Dermis blood vessel endothelial cell (primary cell): ENCODE measurements at places on chromosomes 1 and 21.

DNA sequence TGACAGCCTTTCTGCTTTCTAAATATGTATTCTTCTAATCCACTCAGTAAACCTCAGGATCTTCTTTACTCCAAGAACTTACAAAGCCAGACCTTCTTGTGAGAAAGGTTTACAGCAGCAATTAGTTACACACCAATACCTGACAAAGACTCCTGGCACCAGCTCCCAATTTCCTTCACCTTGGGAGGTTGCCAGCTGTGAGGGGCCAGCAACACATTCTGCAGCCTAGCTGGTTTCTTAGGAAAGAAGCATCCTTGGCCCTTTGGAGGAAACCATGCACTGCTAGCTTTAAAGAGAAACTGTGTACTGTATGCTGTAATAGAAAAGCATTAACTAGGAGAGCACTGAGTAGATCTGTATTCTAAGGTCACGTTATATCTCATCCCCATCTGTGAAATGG lies 10.8 kb downstream of the FYB2 start:
- DNase-seq = no peak

GRCh38 chr1:208192995-208193394 lies 51.2 kb downstream of the PLXNA2 start:
- no peak for DNase-seq

DNA sequence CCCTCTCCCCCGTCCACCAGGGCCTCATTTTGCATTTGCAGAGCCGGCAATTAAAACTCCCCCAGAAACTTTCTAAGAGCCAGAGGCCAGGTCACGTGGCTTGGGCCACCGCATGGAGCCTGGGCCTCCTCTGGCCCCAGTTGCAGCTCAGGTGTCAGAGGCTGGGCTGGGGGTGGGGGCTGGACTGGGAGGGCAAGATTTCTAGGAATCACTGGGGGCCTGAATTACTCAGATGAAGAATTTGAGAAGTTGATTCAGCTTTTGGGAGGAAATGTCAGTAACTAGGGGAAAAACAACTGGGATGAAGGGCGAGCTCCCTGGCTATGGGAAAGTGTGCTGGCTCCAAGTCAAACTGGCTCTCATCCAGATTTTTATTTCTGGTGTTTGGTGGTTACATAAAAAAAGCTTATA lies 151.0 kb downstream of the CDC7 start:
- peak; percentile 77 for DNase-seq

DNA sequence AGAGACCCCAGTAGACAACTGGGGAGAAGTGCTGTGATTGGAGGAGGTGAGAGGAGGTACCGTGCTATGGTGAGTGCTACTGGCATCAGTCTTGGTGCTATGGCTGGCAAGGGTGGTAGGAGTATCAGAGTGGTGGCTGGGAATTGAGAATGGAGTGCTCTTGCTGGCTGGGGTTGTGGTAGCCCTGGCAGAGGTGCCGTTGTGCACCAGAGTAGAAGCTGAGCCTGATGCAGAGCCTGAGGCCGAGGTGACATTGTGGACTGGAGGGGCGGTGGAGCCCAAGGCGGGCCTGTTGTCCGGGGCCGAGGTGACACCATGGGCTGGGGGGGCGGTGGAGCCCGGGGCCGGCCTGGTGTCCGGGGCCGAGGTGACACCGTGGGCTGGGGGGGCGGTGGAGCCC lies 14.6 kb downstream of the TRIM46 start:
- DNase-seq = no peak

GRCh38 chr1:165055581-165055980 lies 300.9 kb downstream of the LMX1A start:
- no peak for DNase-seq

DNA sequence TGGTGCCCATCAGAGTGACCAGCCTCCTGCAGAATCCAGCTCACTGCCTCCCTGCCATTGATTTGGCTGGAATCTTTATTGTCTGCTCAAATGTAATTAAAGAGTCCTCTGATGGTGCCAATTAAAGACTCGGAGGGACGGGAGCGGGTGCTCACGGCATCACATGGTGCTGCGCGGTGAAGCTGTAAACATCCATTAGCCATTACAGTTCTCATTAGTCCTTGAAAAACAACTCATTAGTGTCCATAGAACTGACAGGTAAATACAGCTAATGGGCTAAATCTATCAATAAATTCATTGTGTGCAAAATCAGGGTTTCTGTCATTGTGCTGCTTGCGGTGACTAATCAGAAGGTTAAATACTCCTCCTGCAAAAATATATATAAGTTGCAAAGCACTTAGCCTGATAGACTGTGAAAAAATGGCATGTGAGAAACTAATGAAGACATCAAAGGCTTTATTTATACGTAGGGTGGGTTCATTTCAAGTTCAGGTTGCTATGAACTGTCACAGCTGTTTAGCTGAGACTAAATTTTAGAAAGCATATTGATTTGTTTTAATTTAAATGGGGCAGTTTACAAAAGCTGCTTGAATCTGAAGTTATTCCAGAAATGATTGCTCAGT lies 289.8 kb upstream of the POU3F1 start:
- DNase-seq = no peak

GRCh38 chr21:31201144-31201543 lies 142.9 kb downstream of the TIAM1 start:
- DNase-seq = no peak

DNA sequence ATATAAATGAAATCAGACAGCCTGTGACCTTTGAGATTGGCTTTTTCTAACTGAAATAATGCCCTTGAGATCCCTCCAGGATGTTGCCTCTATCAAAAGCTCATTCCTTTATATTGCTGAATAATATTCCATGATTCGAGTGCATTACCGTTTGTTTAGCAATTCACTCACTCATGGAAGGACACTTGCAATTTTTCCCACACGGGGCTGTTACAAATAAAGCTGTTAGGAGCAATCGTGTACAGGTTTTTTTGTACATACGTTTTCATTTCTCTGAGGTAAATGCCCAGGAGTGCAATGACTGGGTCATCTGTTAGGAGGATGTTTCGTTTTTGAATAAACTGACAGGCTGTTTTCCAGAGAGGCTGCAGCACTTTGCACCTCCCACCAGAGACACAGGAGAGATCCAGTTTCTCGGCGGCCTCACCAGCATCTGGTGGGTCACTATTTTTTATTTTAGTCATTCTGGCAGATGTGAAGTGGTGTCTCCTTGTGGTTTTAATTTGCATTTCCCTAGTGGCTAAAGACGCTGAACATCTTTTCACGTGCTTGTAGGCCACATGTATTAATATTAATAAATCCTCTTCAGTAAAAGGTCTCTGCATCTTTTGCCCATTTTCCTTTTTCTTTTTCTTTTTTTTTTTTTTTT lies 11.0 kb downstream of the PRDM15 start:
- no peak for DNase-seq

GRCh38 chr1:32525661-32526444 lies 13.4 kb upstream of the ZBTB8A start:
- no peak for DNase-seq

- peak; percentile 2 for DNase-seq
Observed at GRCh38 chr1:42847111-42847595, 740 bp downstream of the ZNF691 start.

GRCh38 chr1:245771511-245772281 lies 616.9 kb downstream of the KIF26B start:
- DNase-seq = no peak

DNA sequence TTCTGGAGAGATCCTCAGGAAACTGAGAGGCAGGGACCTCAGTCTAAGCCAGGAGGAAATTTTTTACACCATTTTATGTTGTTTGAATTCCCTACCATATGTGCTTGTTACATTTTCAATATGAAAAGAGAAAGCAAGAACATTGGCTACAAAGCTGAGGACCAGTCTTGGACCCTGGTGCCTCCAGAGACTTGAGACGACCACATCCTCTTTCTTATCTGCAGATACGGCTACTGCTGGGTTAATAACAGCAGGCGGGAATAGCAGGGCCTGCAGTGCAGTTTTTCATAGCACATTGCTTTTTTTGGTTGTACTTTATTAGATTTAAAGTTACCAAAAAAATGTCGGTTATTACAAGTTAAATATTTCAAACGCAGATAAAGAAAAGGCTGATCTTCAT lies 3.9 kb downstream of the KDM4A start:
- no peak for DNase-seq

- DNase-seq = no peak
Observed at GRCh38 chr1:53259932-53260331, 21.6 kb upstream of the MAGOH start.

DNA sequence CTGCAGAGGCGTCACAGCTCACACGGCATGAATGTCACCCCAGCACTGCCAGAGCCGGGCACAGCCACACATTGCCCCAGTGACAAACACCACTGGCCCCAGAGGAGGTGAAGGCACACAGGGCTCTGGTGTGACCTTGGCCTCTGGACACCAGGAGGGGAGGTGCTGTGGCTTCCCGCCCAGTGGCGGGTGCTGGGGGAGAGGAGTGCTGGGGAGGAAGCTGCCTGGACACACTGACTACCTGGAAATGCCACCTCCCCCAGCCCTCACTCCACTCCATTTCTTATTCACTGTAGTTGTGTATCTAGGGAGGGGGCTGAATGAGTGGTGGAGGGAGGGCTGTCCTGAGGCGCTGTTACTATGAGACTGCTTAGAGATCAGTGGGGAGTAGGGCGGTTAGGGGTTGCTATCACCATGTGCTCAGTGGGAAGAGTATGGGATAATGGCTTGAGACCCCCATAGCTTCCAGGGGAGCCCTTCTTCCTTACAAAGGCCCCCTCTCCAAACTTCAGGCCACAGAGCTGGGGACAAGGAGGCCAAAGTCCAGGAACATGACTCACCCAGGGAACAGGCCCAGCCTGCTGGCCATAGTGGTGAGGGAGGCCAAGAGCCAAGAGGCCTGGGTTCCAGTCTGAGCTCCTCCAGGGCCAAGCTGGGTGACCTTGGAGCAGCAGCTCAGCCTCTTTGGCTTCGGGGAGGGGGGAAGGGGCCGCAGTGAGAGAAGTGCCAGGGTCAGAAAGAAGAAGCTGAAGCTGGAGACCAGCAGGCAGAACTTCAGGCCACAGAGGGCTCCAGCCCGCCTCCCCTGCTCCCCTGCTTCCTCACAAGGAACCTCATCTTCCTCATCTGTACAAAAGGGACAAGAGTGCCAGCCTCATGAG lies 40.1 kb downstream of the AHDC1 start:
- DNase-seq = no peak

DNA sequence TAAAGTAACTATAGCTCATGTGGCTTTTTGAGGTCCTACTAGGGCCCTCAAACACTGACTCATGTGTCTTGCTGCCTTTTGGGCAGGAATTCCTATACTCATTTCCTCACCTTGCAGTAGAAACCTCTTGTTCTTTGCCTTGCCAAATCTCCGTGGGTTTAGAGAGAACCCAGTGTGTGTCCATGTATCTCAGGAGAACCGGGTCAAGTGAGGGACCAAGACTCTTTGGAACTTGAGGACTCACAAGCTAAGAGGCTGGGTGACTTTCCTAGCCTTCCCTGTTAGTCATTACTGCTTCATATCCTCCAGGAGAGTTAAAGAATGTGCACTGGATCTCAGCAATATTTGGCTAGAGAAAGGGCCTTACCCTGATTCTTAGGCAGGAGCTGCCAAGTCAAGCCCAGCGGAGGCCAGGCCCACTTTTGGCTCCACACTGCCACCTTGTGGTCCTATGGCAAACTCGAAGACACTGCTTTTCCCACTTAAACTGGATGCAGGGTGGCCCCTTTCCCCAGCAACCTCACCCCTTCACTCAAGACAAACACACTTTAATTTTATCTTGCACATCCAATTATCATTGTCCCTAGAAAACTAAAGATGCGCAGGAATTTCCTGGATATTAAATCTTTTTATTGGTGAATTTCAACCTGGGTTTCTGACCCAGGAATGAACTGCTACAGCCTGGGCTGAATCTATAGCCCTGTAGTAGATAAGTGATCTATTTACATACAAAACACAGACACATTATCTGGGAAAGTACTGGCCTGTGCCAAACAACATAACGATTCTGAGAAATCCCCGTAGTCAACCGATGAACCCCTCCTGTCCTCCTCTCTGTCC lies 10.6 kb downstream of the AVPR1B start:
- peak; percentile 91 for DNase-seq

- no peak for DNase-seq
Observed at GRCh38 chr1:241286486-241286885, 70.5 kb downstream of the RGS7 start.

- DNase-seq = peak; percentile 28
Observed at GRCh38 chr1:153288634-153289275, 24.0 kb downstream of the PGLYRP3 start.
